ENCODE measurements at places on chromosomes 1 and 21. TPM values are rescaled to one million over a fixed set of nuclear protein-coding genes. Genes with fewer than 3 reads are reported as not detected.

RNU1-4 gene
- total RNA-seq = under 0.01 TPM

ATP1A4 gene
- total RNA-seq = 0.04 TPM

CFHR2 gene
- total RNA-seq = not detected

SYCP1 gene
- not detected for total RNA-seq

DNA sequence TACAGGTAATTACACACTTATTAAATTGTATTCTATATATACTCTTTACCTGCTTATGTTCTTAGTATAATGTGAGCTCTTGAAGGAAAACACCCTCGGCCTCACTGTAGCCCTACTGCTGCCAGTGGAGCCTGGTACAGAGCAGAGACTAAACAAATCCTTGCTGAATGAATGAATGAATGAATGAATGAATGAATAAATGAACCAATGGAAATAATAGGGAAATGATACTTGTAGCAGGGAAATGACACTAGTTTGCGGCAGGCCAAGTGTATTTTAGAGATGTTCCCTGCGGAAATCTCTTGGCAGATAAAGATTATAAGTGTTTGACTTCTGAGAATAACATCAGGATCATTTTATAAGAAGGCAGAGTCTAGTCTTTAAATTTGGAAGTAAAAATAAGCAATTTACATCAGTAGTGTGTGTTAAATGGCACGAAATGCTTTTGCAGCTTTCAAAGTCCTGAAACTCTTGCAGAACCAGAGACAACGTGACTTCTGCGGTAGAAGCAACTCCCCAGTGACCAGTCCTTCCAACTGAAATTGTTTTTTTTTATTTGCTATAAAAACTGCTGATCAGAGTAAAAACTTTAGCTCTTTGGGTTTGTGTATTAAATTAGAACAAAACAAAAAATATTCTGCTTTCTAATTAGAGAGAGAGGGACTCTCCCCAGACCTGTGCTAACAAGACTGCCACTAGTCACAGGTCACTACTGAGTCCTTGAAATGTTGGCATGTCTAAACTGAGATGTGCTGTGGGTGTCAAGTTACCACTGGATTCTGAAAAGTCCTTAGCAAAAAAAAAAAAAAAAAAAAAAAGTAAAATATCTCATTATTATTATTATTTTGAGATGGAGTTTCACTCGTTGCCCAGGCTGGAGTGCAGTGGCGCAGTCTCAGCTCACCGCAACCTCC lies 199.3 kb upstream of the MAP1LC3C start:
- no peak for DNase-seq

GRCh38 chr1:98321191-98321590 lies 340.3 kb upstream of the SNX7 start:
- peak; percentile 54 for DNase-seq

DNA sequence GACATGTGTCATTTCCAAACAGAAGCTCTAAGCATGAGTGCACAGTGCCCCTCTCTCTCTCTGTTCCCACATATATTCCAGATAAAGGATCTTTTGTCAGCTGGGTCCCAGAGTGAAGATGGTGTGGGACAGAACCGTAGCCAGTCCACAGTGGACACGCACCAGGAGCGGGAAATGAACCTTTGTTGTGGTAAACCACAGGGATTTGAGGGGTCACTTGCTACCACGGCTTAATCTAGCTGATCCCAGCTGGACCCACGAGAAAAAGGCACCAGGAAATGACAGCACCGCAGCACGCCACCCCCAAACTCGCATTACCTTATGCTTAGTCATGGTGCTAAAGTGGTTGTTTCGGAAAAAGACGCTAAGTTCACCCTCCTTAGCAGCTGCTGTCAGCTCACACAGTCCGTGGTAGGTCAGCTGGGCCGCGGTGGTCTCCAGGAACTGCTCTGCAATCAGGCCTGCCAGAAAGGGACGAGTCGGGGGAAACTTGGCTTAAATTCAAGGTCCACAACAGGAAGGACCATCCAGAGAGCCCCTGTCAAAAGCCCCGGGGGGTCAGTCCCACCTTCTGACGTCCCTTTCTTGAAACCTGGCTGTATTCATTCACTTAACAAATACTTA lies 7.5 kb downstream of the MINDY1 start:
- peak; percentile 62 for DNase-seq

DNA sequence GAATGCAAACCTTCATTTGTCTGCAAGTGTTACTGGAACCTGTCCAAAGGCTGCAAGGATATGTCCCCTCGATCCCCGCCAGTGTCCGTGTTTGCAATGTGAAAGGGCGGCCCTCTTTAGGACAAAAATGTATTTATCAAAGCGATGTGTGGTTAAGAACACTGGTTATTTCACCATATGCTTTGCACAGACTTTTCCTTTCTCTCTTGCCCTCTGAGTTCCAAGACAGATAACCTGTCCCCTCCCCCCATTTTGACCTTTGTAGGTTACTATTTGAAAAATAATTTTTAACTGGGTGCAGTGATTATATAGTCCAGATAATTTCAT lies 1.8 kb downstream of the CHRM3 start:
- DNase-seq = peak; percentile 30
